ENCODE measurements at places on chromosomes 5 and 9.
A peak's percentile ranks its signal among the peaks of the same experiment; 100 is the strongest.

DNA sequence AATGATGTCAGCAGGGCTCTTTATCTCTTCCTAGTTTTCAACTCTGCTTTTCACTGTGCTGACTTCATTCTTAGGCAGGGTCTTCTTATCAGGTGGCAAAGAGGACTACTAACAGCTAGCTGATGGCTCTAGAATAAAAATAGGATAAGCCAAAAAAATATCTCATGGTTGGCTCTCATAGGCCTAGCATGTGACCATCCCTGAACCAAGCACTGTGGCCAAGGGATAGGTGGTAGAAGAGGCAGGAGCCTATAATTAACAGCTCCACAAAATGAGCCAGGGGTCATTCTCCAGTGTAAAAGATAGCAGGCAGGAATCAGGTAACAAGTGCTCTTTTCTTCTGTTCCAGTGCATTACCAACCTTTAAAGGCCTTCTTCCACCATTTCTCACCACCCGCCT, 21.1 kb downstream of the ANKDD1B start:
- no peak for DNase-seq

GRCh38 chr5:15008476-15008875, 136.9 kb upstream of the ANKH start:
- DNase-seq = peak; percentile 98

GRCh38 chr5:160978944-160979343, 126.9 kb upstream of the ATP10B start:
- DNase-seq = no peak

- DNase-seq = peak; percentile 21
These were observed 56.1 kb downstream of the MED10 start for GRCh38 chr5:6322163-6322713.

DNA sequence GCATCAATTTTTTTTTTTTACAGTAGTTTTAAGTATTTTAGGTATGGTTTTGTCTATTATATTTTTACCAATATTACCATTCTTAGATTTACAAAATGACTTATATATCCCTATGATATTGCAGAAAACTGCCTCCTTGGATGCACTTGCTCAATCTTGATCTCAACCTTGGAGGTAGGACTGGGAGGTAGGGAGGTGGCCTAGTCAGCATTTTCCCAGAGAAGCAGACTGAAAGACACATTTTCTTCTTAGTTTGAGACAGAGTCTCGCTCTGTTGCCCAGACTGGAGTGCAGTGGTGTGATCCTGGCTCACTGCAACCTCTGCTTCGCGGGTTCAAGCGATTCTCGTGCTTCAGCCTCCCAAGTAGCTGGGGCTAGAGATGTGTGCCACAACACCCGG, 175.3 kb upstream of the SH3GL2 start:
- no peak for DNase-seq

DNA sequence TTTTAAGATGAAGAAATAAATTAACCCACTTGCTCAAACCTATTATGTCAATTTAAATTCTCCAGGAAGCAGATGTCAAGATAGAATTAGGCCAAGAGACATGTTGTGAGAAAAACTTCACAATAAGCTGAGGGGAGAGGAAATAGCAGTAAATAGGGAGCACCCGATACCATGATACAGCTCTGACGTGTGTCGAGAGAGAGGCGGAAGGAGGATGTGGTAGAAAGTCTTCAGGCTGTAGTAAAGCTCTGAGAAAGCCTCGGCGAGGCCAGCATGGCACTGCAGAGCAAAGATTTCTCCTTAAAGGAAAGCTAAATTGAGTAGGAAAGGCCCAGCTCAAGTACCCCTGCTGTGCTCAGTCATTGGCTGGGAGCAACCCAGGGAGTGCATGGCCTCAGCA, 6.0 kb upstream of the PUM3 start:
- DNase-seq = no peak

- DNase-seq = no peak
These were observed 20.1 kb downstream of the ATOX1 start for GRCh38 chr5:151738125-151738848.

- no peak for DNase-seq
These were observed 101.8 kb downstream of the TMEM167A start for GRCh38 chr5:82975396-82975795.

GRCh38 chr9:114470581-114470980, 34.7 kb downstream of the WHRN start:
- no peak for DNase-seq

DNA sequence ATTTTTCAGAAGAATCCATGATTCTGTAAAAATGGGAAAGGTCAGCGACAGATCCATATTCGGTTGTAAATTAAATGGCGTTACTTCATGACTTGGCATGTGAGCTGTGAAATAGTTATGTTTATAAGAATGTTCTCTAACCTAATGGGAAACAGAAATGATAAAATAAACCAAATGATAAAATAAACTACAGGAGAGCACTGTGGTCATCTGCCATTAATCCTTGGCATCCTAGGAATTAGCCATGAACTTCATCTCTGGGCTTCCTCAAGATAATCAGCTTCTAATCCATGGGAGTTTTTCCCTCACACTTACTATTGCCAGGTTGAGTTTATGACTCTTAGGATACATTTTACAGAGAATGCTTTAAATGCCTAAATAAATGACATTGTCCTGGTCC, 94.6 kb upstream of the SLC30A5 start:
- DNase-seq = no peak

- DNase-seq = no peak
These were observed 127.1 kb downstream of the SMARCA2 start for GRCh38 chr9:2142212-2142611.

GRCh38 chr9:82234160-82234943, 245.8 kb downstream of the SPATA31D1 start:
- no peak for DNase-seq

GRCh38 chr9:120366644-120367019, 213.3 kb downstream of the CDK5RAP2 start:
- peak; percentile 94 for DNase-seq

GRCh38 chr9:127066851-127067136, 55.6 kb downstream of the ANGPTL2 start:
- DNase-seq = no peak

- DNase-seq = peak; percentile 47
These were observed 101.2 kb downstream of the MSX2 start for GRCh38 chr5:174825587-174825986.

GRCh38 chr5:148104226-148104625, 40.4 kb downstream of the SPINK5 start:
- no peak for DNase-seq

- no peak for DNase-seq
These were observed 352.7 kb downstream of the MLLT3 start for GRCh38 chr9:20269620-20270019.

DNA sequence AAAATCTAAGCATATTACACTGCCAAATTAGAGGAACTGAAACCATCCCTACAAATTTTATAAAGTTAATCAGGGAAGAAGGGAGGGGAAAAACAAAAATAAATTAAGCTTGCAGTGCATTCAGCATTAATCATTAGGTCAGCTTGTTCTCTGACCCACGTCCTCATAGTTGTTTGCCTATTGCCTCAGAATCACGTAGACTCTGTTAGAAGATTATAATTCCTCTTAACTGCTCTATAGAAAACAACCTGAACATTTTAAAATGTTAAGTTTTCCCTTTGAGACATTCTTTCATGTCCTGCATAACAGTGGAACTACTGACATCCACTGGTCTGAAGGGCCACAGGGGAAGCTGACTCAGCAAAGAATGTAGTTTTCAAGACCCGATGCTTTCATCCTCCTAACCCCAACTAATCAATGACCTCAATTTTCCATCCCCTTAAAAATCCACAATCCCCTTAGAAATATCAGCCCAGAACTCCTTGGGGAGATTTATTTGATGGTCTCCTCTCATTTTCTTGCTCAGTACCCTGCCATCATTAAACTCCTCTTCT, 112.4 kb downstream of the FBXO4 start:
- no peak for DNase-seq

DNA sequence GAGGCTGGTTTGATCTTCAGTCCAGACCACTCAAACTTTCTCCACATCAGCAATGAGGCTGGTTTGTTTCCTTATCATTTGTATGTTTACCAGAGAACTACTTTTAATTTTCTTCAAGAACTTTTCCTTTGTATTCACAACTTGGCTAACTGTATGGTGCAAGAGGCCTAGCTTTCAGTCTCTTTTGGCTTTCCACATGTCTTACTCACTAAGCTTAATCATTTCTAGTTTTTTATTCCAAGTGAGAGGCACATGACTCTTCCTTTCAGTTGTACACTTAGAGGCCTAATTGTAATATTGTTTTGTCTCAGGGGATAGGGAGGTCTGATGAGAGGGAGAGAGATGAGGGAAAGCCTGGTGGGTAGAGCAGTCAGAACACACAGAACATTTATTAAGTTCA, 554.0 kb upstream of the ARRDC3 start:
- DNase-seq = no peak

- DNase-seq = no peak
These were observed 145.1 kb upstream of the SMIM23 start for GRCh38 chr5:171640480-171640879.

DNA sequence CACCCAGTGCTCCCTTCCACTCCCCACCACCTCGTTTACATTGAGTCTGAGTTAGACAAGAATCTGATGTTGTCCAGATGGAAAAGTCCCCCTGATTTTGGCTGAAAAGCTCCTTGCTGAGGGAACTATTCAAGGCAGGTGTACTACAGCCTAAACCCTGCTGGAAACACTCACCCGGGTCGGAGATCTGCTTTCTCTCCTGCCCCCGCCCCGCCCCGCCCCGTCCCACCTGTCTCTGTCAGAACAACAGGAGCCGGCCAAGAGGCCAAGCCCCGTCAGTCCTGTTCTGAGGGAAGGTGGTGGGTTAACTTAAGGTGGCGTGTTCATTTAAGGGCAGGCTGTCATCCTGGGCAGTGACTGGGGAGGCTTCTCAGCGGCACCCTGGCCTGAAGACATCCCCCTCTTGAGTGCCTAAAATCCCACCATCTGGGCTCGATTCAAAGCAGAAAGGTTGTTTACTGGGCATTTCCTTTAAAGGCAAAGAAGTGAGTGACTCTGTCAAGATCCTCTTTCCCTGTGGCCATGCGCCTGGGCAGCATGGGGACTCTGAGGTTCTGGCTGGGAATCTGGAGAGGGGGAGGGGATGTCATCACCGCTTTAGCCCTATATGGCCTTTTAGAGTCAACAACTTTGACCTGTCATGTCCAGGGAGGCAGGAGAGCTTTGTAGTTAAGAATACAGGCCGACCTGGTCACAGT, 71.1 kb upstream of the NEURL1B start:
- peak; percentile 81 for DNase-seq

GRCh38 chr5:126794157-126794828, 17.4 kb downstream of the LMNB1 start:
- no peak for DNase-seq

DNA sequence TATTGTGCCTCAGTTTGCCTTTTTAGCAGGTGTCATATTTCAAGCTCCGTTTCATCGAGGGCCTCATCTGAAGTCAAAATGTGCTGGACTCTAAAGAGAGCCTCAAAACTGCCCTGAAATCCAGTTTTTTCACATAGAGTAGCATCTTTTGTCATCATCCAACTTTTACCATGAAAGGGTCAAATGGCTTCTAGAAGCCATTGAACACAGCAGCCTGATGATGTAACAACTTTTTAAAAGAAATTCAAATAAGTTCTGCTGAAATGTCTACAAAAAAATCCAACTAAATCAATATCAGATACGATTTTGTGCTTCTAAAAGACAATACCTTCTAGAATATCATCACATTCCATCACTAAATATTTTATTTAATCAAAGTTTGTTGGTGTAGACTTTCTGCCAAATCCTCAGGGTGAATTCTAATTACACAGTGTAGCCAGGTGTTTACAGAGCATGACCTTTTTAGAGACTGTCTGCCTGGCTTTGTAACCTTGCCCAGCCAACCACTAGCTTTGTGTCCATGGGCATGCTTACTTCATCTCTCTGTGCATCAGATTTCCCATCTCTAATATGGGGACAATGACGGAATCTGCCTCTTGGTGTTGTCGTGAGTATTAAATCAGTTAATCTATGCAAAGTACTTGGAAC, 505.0 kb downstream of the EBF1 start:
- no peak for DNase-seq

DNA sequence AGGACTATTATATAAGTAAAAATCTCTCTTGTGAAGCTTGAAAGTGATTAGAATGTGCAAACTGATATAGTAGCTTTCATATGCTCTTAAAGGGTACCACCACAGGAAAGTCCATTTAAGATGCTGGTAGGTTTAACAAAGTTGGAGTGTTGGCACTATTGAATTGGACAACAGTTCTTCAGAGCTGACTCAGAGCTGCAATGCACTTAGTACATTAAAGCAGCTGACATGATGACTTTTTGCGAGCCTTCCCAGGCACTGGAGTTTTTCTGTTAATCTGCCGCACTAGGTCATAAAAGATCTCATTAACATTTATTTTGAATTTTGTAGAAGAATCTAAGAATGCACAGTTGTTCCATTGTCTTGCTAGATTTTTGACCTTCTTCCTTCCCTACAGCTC, 243.8 kb downstream of the ADAMTSL1 start:
- no peak for DNase-seq

DNA sequence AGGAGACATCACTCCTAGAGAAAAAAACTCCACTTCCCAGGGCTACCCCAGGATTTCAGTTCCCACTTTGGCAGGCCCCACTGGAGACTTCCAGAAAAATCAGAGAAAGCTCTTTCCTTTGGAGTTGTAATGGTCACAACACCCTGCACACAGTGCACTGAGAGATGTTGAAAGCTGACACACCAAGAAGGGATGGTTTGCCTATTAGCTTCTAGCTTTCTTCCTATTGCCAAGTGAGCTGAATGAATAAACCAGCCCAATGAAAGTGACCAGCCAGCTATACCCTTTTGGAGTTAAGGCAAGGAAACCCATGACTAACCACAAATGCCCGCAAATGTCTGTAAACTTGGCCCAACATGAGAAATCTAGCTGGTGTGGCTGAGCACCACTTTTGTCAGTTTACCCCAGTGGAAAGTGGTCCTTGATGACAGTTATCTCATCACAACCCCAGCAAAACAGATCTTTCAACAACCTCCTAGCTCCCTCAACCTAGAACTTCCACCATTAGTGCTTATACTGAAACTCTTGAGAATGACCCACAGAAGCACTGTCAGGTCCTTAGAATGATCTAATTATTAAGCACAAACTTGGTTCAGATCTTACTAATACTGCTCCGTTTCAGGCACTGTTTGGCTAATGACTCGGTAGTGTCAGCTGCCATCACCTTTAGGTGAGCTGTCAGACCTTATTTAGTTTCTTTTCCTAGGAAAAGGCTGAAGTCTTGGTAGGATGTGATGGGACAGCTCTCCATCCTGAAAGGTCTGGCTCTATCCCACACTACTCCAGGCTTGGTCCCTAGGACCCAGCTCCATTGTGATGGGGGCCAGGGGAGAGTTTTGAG, 11.2 kb downstream of the IRF1 start:
- DNase-seq = no peak

GRCh38 chr5:66551338-66551737, 44.9 kb upstream of the MAST4 start:
- no peak for DNase-seq

- no peak for DNase-seq
These were observed 54.3 kb downstream of the HOMER1 start for GRCh38 chr5:79459626-79460025.

DNA sequence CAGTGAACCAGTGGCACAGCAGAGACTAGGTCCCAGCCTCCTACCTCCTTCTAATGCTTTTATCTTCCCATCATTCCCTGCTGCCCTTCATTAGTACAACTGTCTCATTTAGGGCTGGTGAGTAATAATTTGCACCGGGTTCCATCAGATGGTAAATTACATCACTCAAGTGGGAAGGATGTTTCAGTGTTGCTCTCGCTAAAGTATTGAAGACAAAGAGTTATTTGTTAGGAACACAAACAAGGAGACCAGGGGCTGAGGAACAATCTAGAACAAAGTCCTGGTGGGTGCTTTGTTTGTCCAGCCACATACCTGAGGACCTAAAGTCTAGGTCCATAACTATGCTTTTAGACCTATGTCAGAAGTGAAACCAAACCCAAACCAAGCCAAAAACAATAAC, 52.4 kb downstream of the SEC61B start:
- DNase-seq = no peak
